ENCODE measurements at places on chromosomes 1 and 21. TPM values are rescaled to one million over a fixed set of nuclear protein-coding genes. Genes with fewer than 3 reads are reported as not detected.

DNA sequence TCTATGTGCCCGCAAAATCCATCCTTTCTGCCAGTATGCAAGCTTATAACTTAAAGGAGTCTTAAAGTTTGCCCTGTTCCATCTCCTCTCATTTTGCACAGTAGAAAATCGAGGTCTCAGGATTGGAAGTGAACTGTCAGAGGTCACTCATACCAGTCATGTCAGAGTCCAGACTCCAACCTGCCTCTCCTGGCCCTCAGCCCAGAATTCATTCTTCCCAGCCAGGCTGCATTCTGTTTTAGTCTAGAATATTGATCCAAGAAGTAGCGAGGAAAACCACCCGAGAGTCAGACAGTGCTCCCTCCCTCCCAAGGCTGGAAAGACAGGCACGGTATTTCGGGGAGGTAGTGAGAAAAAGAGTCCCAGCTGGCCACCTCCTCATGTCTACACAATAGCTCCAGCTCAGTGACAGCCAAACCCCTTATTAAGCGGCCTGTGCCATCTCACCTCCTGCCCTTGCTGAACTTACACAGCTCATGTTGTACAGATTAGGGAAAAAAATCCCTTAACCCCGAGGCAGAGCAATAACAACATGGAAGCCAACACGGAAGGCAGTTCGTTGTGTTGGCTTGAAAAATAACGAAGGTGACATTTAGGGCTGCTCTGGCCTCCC is 89.4 kb downstream of the OMA1 start:
- no peak for DNase-seq

DNA sequence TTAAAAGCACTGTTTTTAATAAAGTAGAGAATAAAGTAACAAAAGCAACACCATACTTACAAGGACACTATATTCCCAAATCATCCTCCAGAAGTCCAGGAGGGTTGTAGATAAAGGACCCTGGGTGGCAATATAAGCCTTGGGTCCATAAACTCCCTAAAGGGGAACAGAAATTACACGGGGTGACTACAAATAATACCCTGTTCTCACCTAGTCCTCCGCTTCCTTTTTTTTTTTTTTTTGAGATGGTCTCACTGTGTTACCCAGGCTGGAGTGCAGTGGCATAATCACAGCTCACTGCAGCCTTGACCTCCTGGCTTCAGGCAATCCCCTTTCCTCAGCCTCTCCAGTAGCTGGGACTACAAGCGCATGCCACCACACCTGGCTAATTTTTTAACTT is 13.1 kb downstream of the PTPN22 start:
- no peak for DNase-seq

Gene PDE9A
- total RNA-seq = 21.0 TPM

DNA sequence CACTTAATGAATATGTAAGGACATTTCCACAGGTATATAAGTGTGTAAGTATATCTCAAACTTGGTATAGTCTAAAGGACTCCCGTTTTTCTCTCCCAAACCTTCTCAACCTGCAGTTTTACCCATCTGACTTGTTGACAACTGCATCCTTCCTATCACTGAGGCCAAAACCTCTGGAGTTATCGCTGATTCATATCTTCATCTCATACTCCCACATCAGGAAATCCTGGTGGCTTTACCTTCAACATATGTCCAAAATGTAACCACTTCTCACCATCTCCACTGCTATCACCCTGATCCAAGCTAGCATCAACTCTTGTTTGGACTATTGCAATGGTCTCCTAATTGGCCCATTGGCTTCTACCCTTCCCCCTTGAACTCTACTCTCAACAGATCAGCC is 30.4 kb downstream of the SLAMF6 start:
- no peak for DNase-seq

Gene PITHD1
- 45.1 TPM for total RNA-seq

- DNase-seq = no peak
Observed at GRCh38 chr21:15841856-15842564, 112.2 kb downstream of the USP25 start.

DNA sequence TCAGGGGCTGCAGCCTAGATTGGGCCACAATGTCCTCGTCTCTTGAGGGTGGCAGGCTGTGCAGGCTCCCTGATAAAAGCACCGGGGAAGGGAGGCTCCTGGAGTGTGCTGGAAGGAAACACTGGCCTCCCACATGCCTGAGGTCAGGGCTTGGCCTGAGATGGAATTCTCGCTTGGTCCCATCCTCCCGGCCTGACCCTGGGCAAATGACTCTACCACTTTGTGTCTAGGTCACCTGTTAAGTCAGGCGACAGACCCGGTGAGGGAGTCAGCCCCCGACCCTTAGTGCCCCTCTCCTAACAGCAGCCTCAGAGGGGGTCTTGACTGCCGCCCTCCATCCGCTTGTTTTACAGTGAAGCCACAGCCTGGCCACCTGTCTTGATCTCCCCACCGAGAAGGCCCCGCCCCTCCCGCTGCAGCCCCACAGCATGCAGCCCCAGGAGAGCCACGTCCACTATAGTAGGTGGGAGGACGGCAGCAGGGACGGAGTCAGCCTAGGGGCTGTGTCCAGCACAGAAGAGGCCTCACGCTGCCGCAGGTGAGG is 2.5 kb downstream of the SMIM1 start:
- DNase-seq = no peak

DNA sequence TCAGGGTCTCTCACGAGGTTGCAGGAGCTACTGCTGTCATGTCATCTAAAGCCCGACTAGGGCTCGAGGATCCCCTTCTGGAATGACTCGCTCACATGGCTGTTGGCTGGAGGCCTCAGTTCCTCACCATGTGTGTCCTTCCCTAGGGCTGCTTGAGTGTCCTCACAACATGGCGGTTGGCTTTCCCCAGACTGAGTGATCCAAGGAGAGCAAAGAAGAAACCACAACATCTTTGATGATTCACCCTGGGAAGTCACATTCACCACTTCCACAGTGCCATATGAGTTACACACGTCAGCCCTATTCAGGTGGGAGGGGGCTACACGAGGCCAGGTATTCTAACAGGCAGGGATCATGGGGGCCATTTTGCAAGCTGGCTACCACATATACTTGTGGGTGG is 64.9 kb downstream of the FHAD1 start:
- no peak for DNase-seq

- DNase-seq = no peak
Observed at GRCh38 chr1:23500466-23500865, 16.5 kb upstream of the ASAP3 start.

GRCh38 chr21:32046191-32046590 is 173.4 kb downstream of the HUNK start:
- no peak for DNase-seq

Gene KAZN
- 7.9 TPM for total RNA-seq

DNA sequence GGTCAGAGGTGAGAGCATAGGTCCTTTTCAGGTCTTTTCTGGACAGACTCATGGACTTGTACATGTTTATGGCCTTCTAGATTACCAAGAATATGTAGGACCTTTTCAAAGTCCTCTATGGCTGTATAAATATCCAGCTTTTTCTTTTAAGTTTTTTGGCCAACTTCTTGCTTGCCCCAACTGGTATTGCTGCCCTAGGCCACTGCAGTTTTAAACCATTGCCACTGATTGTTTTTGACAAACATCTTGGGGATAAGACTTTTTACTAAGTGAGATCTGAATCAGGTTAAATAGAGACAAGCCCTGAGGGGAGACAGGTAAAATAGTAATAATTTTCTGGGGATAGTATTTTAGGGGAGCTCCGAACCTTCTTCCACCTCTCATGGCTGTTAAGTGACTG is 14.8 kb upstream of the DDR2 start:
- DNase-seq = no peak

GRCh38 chr1:224358237-224358636 is 1.6 kb downstream of the CNIH4 start:
- DNase-seq = no peak

DNA sequence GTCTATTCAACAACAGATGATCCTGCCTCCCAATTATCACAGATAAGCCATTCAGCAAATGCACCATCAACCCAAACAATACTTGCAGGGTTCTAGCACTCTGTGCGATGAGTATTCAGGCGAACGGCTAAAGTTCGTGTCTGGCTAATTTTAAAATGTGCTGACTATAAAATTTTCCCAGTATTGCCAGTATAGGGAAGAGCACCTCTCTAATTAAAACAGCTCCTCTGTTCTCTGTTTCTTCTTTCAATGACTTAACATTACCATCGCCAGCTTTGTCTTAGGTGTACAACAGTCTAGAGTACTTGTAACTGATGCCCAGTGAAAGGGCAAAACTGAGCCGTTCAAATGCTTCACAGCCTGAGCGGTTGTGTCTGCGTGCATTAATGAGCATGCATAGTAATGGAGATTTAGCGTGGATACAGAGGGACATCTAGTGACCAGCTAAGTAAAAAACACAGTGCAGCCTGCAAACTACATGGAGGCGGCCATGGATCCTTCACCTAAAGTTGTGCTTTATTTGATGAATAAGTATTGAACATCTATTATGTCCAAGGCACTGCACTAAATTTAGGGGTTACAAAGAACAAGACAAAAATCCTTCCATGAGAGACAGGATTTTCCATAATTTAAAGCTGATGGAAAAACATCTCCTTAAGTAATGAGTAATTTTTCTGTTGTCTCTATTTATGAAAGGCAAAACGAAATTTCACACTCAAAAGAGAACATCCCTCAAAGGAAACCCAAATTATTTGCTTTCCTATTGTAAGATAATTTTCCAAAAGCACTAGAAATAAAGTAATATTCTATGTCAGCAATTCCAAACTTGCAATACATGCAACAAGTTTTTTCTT is 120.0 kb downstream of the SETD4 start:
- peak; percentile 83 for DNase-seq
